ENCODE measurements at places on chromosomes 2 and 18. TPM values are rescaled to one million over a fixed set of nuclear protein-coding genes. Genes with fewer than 3 reads are reported as not detected.

Gene SERPINB10
- not detected for total RNA-seq

Gene PAPOLG
- 10.2 TPM for total RNA-seq

Gene PRSS56
- 0.20 TPM for total RNA-seq

Gene DQX1
- 0.20 TPM for total RNA-seq

Gene SERPINB3
- not detected for total RNA-seq

All from A549 treated with ZK216348 at 1 μM for 4 hours (cell line).